Stimulated activated CD8-positive, alpha-beta memory T cell treated with anti-CD3 and anti-CD28 coated beads, Interleukin-7, amount 100 ng/mL, for 24 hours (primary cell): ENCODE measurements at places on chromosomes 5 and 9.

DNA sequence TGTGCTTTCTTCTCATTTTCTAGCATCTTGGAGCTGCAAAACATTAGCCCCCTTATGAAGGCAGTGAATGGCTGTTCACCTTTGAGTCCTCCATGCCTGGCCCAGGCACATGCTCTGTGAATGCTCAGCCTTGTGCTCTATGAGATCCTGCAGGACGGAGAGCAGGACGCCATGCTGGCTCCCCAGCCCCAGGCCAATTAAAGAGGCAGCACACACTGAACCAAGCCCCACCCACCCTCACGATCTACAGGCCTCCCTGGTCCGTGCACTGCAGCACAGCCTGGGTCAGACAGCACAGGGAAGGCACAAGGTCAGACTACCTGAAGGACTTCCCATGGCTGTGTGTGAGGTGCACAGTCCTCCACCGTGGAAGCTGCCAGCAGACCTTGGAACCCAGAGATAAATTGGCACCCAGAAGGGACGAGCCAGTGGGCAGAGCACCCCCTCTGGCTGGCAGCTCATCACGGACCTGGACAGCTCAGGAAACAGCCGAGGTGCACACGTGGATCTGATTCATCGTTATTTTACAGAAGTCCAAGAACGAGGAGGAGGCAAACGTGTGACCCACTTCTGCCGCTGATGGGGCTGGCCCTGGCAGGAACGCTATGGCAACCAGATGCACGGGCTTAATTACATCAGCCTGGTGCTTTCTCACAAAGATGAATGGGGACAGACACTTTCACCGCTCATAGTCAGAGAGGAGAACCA is 59.5 kb downstream of the OLFM1 start:
- no peak for DNase-seq

DNA sequence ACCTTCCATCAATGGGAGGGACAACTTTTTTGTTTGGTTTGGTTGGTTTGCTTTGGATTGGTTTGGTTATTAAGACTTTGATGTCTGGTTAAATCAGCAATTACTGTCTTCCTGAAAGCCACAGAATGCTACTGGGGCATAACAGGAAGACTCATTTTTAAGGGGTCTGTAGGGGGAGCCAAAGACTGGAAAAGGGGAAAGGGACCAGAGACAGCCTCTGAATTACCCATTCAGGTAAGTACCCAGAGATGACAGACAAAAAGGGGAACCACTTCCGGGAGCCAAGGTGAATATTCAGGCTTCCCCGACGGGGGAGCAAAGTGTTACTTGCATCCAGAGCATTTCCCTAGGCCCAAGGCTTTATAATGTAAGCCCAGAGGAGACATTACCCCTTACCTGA is 4.6 kb upstream of the FEM1C start:
- no peak for DNase-seq

- no peak for DNase-seq
Observed at GRCh38 chr9:117123729-117124128, 291.1 kb downstream of the ASTN2 start.

GRCh38 chr9:6382681-6383080 is 30.3 kb upstream of the UHRF2 start:
- DNase-seq = no peak

GRCh38 chr5:20601678-20602100 is 613.7 kb upstream of the CDH18 start:
- no peak for DNase-seq

DNA sequence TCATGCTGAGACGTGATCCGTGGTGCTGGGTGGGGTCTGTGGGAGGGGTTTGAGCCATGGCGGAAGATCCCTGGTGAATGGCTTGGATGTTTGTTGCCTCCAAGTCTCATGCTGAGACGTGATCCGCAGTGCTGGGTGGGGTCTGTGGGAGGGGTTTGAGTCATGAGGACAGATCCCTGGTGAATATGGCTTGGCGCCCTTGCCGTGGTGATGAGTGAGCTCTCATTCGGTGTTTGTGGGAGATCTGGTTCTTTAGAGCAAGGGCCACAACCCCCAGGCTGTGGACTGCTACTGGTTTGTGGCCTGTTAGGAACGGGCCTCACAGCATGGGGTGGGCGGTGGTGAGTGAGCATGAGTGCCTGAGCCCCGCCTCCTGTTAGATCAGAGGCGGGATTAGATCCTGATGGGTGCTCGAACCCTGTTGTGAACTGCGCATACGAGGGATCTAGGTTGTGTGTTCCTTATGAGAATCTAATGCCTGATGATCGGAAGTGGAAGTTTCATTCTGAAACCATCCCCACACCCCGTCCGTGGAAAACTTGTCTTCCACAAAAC is 31.2 kb downstream of the NKD2 start:
- no peak for DNase-seq

GRCh38 chr9:89001917-89002540 is 10.8 kb downstream of the S1PR3 start:
- no peak for DNase-seq

DNA sequence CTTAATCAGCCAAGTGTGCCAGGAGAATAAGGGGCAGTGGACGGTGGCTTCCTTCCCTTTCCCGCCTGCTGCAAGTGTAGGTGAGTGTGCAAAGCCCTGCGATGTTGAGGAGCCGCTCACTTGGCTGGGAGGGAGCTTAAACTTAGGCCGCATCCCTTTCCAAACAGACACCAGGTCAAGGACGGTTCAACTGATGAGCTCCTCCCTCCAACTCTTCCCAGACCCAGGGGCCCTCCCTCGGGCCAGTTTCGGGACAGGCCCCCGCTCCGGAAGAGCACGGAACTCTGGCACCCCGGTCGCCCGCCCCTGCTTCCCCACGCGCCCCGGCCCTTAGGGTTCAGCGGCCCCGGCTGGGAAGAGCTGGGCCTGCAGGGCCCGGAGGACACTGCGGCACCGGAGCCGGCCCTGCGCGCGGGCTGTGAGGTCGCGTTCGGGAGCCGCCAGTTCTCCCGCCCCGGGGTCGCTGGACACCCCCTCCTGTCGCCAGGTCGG is 481 bp downstream of the MRPL36 start:
- no peak for DNase-seq

DNA sequence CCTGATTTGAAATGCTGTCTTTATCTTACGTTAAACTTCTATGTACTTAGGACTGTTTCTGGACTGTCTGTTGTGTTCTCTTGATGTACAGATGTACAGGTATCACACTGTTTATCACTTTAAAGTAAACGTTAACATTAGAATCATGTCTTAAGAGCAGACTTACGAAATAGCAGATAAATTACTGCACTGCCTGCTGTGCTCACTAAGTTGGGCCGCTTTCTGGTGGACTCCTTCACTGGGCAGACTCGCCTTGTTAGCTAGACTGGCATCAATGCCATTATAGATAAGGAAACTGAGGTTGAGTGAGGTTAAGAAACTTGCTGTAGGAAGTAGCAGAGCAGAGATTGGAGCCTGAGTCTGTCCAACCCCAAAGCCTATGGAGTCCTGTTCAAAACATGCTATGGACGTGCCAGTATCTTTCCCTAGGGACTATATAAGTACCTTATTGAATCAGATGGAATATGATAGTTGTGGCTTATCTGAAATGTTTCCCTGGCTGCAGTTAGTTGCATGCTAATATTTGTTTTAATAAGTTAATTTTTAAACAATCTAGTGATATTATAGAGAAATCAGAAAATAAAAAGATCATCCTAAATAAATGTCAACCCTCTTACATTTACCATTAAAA is 16.9 kb downstream of the ZNF618 start:
- no peak for DNase-seq

DNA sequence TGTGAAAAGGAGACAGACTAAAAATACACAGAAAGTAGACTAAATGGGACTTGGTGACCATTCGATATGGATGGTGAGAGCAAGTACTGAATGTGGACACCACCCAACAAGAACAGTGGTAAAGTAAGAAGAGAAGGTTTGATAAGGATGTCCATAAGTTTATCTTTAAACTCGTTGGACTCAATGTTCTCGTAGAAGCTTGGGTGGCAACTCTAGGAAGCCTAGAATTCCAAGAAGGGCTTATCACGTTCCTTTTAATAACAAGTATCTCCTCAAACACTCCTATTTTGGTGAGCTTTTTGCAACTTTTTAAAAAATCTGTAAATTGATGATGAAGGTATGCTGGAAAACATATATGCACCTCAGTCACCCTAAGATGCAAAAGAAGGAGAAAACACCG is 108.6 kb upstream of the CDH6 start:
- DNase-seq = no peak

DNA sequence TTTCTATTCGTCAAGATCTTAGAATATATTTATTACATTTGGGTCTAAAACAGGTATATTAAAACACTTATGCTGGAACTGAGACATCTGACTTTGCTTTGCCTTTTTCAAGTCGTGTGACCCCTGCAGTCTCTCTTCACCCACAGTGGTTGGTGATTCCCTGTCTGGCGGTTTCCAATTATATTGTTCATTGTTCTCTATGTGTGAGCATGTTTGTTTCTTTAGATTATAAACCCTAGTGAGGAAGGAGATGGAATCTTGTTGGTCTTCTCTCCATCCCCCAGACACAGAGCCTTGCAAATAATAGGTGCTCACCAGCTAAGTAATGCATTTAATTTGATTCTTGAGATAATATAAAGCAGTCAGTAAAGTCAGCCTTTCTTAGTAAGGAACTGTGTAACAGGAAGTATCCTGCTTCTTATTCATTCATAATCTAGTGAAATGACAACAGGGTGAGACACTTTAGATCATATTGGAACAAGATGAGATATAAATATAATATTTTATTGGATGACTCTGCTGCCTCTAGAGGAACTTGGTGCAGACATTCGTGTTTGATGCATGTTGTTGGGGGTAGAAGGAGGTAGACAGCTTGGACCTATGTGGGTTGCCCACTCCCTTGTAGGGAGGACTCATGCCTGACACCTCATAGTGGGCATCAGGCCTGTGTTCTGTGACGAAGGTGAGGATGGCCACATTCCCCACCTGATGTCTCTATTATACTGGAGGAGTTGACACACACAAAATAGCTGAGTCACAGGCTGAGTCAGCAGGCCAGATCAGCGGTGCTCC is 88.1 kb downstream of the FGF1 start:
- DNase-seq = no peak

GRCh38 chr5:170504616-170505266 is 921 bp downstream of the KCNIP1 start:
- no peak for DNase-seq

DNA sequence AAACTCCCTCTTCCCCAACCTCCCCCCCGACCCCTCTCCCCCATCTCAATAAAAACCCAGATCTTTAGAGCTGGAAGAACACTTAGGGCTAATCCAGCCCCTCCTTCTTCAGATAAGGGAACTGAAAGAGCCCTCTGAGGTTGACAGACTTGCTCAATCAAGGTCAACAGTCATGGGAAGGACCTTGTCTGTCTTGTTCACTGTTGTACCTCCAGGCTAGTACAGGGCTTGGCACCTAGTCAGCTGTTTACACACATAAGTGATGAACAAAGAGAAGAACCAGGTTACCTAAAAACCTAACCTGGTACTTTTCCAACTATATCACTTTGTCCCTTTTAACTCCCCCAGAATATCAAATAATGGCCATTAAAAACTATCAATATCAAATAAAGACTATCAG is 2.4 kb downstream of the TTC39B start:
- no peak for DNase-seq
